Activated T-helper 17 cell treated with anti-CD3 and anti-CD28 coated beads, Interleukin-2, amount 50 U/mL, for 72 hours (primary cell): ENCODE measurements at places on chromosomes 1 and 21. TPM values are rescaled to one million over a fixed set of nuclear protein-coding genes. Genes with fewer than 3 reads are reported as not detected.
A peak's percentile ranks its signal among the peaks of the same experiment; 100 is the strongest.

- H3K4me1 ChIP-seq: peaks cover 15% of the 10 kb centered on the region
- peak overlapping the region; percentile 40 for H3K4me3 ChIP-seq
- ATAC-seq: peak; percentile 64
- peak overlapping the region; percentile 58 for H3K27ac ChIP-seq
Observed at GRCh38 chr21:31283025-31283424, 61.0 kb downstream of the TIAM1 start.

GRCh38 chr1:93839753-93840152, 39.3 kb downstream of the DNTTIP2 start:
- no peak overlapping the region for H3K4me3 ChIP-seq
- ATAC-seq: peak; percentile 54
- no peaks in the 10 kb centered on the region for H3K4me1 ChIP-seq
- H3K27me3 ChIP-seq: no peaks in the 10 kb centered on the region
- no peak overlapping the region for H3K27ac ChIP-seq
- no peaks in the 10 kb centered on the region for H3K36me3 ChIP-seq

DNA sequence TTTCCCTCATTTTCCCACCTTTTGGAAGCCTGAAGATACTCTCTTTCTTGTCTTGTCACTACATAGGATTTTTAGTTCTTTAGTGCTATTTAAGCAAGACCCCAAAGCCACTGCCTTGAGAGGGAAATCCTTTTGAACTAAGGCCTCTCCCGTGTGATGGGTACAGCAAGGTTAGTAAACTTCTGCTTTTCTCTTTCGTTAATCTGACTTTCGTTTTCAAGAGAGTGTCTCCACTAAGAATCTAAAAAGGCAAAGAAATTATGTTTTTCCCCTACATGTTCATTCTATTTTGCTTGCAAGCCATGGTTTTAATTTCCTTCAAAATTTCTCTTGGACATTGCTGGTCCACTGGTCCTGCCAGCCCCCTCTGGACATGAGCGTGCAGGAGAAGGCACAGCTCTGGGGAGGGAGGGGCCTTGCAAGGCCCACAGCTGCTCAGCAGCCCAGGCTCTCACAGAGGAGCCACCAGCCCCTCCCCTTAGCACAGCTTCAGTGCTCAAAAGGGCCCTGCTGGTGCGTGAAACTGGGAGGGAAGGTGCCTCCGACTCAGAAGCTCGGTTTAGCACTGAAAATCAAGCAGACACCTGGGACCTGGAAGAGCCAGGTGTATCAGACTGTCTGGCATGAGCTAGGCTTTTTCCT, 210.9 kb upstream of the GALNT2 start:
- H3K4me3 ChIP-seq: peak overlapping the region; percentile 46
- peak; percentile 63 for ATAC-seq
- H3K27ac ChIP-seq: no peak overlapping the region
- peaks cover 4% of the 10 kb centered on the region for H3K27me3 ChIP-seq
- no peaks in the 10 kb centered on the region for H3K4me1 ChIP-seq

DNA sequence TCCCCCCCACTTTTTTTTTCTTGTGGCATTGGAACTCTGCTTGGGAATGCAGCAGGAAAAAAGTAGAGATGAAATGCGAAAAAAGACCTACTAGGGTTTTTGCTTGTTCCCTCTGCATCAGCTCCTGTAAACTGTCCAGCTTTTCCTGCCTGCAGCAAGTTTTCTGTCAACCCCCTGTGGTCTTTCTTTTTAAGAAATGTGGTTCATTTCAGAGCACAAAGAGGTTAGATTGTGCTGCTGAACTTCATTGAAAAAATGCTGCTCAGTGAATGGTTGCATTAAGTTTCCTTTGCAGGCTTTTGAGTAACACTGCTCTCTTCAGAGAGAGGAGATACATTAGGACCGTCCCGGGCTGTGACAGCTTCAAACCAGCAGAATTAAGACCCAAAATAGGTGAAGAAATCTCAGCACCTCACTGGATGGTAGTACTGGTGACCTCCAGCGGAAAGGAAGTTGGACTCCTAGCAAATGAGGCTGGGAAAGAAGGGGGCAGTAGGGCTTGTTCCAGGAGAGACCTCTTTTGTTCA, 80.7 kb downstream of the NDUFS5 start:
- H3K27ac ChIP-seq: peak overlapping the region; percentile 84
- peaks cover 6% of the 10 kb centered on the region for H3K36me3 ChIP-seq
- no peaks in the 10 kb centered on the region for H3K27me3 ChIP-seq
- no peak for ATAC-seq

GRCh38 chr21:24428591-24429199, 1178.6 kb downstream of the MRPL39 start:
- H3K4me1 ChIP-seq: no peaks in the 10 kb centered on the region
- H3K36me3 ChIP-seq: no peaks in the 10 kb centered on the region
- ATAC-seq: no peak
- H3K27me3 ChIP-seq: no peaks in the 10 kb centered on the region

DNA sequence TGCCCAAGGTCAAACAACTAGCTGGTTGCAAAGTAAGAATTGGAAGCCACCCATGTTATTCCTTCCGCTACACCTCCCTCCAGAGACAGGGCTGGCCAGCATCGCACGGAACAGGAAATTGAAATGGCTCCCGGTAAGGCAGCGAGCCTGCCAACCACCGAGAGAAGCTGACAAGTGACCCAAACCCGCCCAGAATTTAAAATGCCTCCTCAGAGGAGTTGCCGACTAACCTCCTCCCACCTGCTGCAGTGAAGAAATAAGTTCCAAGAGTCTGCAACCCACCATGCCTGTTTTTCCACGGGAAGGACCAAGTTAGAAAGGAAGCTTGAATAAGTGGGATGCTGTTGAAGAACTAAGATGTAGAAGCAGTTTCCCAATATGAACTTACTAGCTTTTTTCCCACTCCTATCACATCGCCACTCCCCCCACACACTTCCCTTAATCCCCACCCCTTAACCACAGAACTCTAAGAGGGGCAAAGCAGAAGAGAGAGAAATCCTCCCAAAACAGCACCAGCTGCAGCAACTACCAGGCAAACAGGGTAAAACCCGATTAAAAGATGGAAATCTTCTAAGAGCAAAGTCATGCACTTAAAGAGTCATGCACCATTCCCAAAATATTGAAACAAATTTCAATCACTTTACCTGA, 78.6 kb downstream of the TIAM1 start:
- no peak overlapping the region for H3K27ac ChIP-seq
- no peak overlapping the region for H3K4me3 ChIP-seq
- no peaks in the 10 kb centered on the region for H3K27me3 ChIP-seq
- no peak for ATAC-seq
- H3K36me3 ChIP-seq: peaks cover 48% of the 10 kb centered on the region

DNA sequence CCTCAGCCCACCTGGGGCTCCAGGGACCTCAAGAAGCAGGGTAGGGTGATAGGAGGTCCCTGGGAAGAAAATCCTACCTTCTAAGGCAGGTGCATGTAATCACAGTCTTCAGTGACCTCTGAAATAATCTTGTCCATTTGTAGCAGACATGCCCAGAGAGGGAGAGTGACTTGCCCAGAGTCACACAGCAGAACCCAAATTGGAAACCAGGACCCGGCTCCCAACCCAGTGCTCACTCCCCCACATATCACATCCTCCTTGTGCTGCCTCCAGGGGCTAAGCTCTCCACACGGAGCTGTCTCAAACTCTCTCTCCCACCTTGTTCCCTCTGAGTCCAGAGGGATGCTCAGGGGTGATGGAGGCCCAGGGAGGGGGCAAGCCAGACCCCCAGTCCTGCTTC, 72.5 kb downstream of the RAP1GAP start:
- no peak overlapping the region for H3K4me3 ChIP-seq
- peaks cover 26% of the 10 kb centered on the region for H3K27me3 ChIP-seq
- no peaks in the 10 kb centered on the region for H3K36me3 ChIP-seq

DNA sequence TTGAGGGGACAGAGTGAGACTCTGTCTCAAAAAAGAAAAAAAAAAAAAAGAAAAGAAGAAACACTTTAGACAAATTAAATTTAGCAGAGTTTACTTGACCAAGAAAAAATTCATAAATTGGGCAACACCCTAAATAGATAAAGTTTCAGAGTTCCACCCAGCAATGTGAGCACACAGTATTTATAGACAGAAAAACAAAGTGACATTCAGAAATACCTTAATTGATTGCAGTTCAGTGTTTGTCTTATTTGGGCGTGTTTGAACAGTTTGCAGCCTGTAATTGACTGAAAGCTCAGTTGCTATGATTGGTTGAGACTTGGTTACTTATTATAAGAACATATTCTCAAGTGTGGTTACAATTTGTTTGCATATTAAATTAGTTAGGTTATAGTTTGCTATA, 603.5 kb upstream of the NEGR1 start:
- H3K4me1 ChIP-seq: no peaks in the 10 kb centered on the region
- H3K27me3 ChIP-seq: no peaks in the 10 kb centered on the region
- no peak overlapping the region for H3K4me3 ChIP-seq
- H3K36me3 ChIP-seq: no peaks in the 10 kb centered on the region
- H3K27ac ChIP-seq: no peak overlapping the region
- ATAC-seq: no peak

GRCh38 chr1:185674201-185674600, 60.0 kb upstream of the HMCN1 start:
- peak overlapping the region; percentile 26 for H3K27ac ChIP-seq
- H3K36me3 ChIP-seq: no peaks in the 10 kb centered on the region
- no peaks in the 10 kb centered on the region for H3K27me3 ChIP-seq

DNA sequence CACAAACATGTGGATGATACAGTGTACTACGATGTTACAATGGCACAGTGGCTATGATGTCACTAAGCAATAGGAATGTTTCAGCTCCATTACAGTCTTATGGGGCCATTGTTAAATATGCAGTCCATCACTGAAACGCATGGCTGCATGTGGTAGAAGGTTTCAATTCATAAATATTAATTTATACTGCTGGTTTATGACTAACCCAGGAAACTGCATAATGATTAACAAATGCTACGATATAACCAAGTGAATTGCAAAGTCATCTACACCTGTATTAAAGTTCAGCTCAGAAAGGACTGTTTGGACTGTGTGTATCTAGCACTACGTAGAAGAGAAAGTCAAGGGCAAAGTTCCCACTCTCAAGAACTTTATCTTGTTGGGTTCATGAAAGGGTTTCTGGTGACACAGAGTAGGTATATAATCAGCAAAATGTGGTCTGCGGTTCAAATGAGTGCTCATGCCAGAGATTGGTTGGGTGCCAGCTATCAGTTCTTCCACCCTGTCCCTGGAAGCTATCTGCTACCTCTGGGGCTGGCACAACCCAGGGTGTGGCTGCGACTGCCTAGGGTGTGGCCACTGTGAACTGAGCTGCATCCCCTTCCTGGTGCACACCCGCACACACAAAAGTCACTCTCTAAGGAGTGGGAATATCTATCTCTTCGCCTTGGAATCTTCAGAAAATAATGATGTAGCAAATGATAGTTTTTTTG, 14.8 kb downstream of the MGST3 start:
- peak; percentile 92 for ATAC-seq
- no peaks in the 10 kb centered on the region for H3K27me3 ChIP-seq
- H3K4me1 ChIP-seq: peaks cover 19% of the 10 kb centered on the region
- H3K36me3 ChIP-seq: peaks cover 13% of the 10 kb centered on the region
- H3K4me3 ChIP-seq: peak overlapping the region; percentile 21

DNA sequence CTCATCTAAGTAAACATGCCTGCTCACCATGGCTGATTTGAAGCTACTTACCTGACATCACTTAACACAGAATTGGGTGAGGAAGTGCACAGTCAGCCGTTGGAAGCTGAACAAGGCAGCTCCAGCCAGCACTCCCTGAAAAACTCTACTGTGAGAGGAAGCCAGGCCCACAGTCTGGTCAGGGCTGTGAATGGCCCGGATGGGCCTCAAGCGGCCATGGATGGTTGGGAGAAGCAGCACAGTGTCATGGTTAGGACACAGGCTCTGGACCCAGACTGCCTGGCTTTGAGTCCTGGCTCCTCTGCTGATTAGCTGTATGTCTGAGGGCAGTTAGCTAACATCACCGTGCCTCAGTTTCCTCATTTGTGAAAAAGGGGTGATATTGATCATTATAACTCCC, 267.8 kb downstream of the GRIK3 start:
- no peak overlapping the region for H3K27ac ChIP-seq
- no peak overlapping the region for H3K4me3 ChIP-seq
- H3K4me1 ChIP-seq: no peaks in the 10 kb centered on the region
- H3K27me3 ChIP-seq: peaks cover 17% of the 10 kb centered on the region

GRCh38 chr21:45351526-45352275, 53.3 kb upstream of the COL18A1 start:
- H3K27me3 ChIP-seq: peaks cover 7% of the 10 kb centered on the region
- no peaks in the 10 kb centered on the region for H3K36me3 ChIP-seq
- H3K4me3 ChIP-seq: no peak overlapping the region
- no peaks in the 10 kb centered on the region for H3K4me1 ChIP-seq
- H3K27ac ChIP-seq: no peak overlapping the region

- peak overlapping the region; percentile 92 for H3K27ac ChIP-seq
Observed at GRCh38 chr1:223729906-223730305, 17.6 kb downstream of the CAPN2 start.

GRCh38 chr1:62285984-62286785, 33.0 kb downstream of the KANK4 start:
- no peak for ATAC-seq
- H3K36me3 ChIP-seq: no peaks in the 10 kb centered on the region
- H3K4me1 ChIP-seq: no peaks in the 10 kb centered on the region
- no peak overlapping the region for H3K27ac ChIP-seq

DNA sequence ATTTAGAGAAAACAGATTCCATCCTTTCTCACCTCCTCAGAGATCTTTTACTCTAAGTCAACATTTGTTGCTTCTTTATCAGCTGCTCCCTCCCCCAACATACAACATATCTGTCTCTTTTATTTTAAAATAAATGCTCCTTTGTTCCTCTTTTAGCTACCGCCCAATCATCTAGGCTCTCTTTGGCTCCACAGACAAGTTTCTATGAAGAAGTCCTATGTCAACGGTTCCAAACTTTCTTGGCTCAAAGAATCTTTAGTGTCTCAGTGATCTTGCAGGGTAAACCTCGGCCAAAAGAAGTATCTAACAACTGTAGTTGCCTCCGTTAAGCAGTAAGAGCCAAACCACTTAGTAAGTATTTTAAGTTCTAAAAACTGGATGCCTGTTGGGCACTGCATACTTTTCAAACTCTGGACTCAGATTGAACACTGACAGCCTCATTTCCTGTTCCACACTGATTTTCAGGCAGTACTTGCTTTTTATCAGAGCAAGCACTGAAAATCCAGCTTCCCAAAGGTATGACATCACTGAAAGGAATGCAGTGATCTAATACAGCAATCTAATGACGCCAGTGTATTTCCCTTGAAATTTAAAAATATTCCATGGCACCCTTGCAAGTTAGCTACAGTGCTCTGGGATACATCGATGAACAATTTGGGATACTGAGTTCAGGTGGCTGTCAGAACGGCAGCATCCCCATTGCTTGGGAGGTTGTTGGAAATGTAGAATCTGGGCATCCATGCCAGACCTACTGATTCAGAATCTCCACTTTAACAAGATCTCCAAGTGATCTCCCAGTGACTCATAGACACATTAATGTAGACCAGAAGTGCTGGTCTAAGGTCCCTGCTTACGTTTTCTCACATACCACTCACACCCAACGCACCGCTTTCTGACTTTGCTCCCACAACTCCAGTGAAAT, 26.8 kb downstream of the EGLN1 start:
- peaks cover 27% of the 10 kb centered on the region for H3K4me1 ChIP-seq
- H3K27ac ChIP-seq: no peak overlapping the region
- no peak overlapping the region for H3K4me3 ChIP-seq
- peaks cover 10% of the 10 kb centered on the region for H3K36me3 ChIP-seq

Gene CYP4Z1
- total RNA-seq: not detected

Gene WNT3A
- total RNA-seq: not detected

Gene XKR8
- total RNA-seq: 8.4 TPM

Gene OR14A16
- not detected for total RNA-seq

Gene IL19
- not detected for total RNA-seq

Gene KRTAP7-1
- total RNA-seq: not detected

Gene SLC6A9
- 2.8 TPM for total RNA-seq

Gene CD5L
- total RNA-seq: not detected

Gene MSH4
- 0.95 TPM for total RNA-seq

Gene SPRR3
- not detected for total RNA-seq

Gene BACE2
- total RNA-seq: not detected

Gene RNU1-1
- total RNA-seq: 1,202 TPM
